Activated CD8-positive, alpha-beta T cell treated with anti-CD3 and anti-CD28 coated beads, Interleukin-2, amount 10 ng/mL, durations not matched to agents 7 days and 5 days (primary cell): ENCODE measurements at places on chromosomes 5 and 9. TPM values are rescaled to one million over a fixed set of nuclear protein-coding genes. Genes with fewer than 3 reads are reported as not detected.

SLC36A2 gene
- total RNA-seq, result not detected

- H3K36me3 ChIP-seq, result no peaks in the 10 kb centered on the region
- H3K4me1 ChIP-seq, result peaks cover 15% of the 10 kb centered on the region
- DNase-seq, result no peak
- H3K4me3 ChIP-seq, result peak overlapping the region; percentile 67
- H3K27ac ChIP-seq, result no peak overlapping the region
- peaks cover 19% of the 10 kb centered on the region for H3K27me3 ChIP-seq
Measured at GRCh38 chr5:126595486-126596083, 566 bp upstream of the ALDH7A1 start.

DNA sequence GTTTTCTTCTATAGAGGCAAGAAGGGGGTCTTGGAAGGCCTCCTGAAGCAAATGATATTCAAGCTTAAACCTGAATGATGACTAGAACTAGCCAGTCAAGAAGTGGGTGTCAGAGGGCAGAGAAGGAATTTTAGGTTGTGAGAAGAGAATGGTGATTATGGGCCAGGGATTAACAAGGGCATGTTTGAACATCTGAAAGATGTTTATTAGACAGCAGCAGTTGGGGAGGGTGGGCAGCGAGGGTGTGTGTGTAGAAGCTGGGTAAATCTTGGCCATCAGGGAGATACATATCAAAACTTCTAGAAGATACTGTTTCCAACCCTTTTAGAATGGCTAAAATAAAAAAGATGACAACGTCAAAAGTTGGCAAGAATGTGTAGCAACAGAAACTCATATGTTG lies 54.5 kb downstream of the MAN2A1 start:
- H3K27ac ChIP-seq, result no peak overlapping the region
- H3K4me1 ChIP-seq, result peaks cover 17% of the 10 kb centered on the region
- no peak overlapping the region for H3K4me3 ChIP-seq

DNA sequence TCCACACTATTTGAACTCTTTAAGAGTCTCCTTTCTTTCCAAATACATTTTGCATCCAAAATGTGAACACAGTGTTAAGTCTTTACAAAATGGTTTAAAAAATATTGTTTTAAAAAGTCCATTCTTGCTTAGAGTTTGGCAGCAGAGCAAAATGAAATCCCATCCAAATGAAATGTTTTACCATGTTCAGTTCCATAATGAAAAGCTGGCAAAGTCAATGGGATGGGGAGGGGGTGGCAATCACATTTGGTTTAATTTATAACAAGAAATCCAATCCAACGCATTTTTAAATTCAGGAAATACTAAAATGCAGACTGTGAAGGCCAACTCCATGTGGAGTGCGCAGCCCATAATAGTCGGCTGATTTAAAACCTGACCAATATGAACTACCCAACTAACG lies 39.4 kb downstream of the MRPL36 start:
- DNase-seq, result no peak
- no peak overlapping the region for H3K27ac ChIP-seq
- H3K36me3 ChIP-seq, result no peaks in the 10 kb centered on the region
- H3K27me3 ChIP-seq, result peaks cover 4% of the 10 kb centered on the region
- H3K4me3 ChIP-seq, result no peak overlapping the region

DNA sequence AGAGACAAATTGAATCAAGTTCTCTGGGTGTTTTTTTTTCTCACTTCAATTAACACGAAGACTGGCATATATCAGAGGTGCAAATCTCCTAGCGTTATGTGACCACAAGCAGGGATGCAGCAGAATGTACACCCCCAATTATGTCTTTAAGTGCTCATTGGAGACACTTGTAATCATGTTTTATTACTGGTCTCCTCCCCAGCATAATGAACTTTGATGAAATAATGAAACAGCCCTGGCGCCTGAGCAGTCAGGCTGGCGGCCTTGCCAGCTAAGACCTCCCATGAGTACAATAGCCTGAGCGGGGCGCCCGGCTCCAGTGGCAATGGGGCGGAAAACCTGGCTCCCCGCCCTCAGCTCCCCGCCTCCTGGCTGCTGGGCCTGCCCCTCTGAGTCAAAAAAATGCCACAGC lies 209.4 kb upstream of the MSX2 start:
- H3K27ac ChIP-seq, result no peak overlapping the region
- peaks cover 2% of the 10 kb centered on the region for H3K27me3 ChIP-seq
- no peak for DNase-seq

- H3K27me3 ChIP-seq, result peaks cover 3% of the 10 kb centered on the region
- H3K36me3 ChIP-seq, result no peaks in the 10 kb centered on the region
- H3K4me1 ChIP-seq, result peaks cover 11% of the 10 kb centered on the region
- DNase-seq, result no peak
- H3K4me3 ChIP-seq, result no peak overlapping the region
Measured at GRCh38 chr9:38671748-38672147, 48.2 kb downstream of the FAM240B start.

- DNase-seq, result no peak
- H3K27ac ChIP-seq, result no peak overlapping the region
- no peaks in the 10 kb centered on the region for H3K4me1 ChIP-seq
- H3K27me3 ChIP-seq, result no peaks in the 10 kb centered on the region
- no peak overlapping the region for H3K4me3 ChIP-seq
- H3K36me3 ChIP-seq, result no peaks in the 10 kb centered on the region
Measured at GRCh38 chr5:145464171-145464570, 371.0 kb downstream of the PRELID2 start.

GRCh38 chr9:134681061-134681661 lies 39.6 kb downstream of the COL5A1 start:
- no peaks in the 10 kb centered on the region for H3K36me3 ChIP-seq
- H3K27ac ChIP-seq, result no peak overlapping the region
- no peaks in the 10 kb centered on the region for H3K27me3 ChIP-seq
- DNase-seq, result no peak
- H3K4me1 ChIP-seq, result no peaks in the 10 kb centered on the region
- no peak overlapping the region for H3K4me3 ChIP-seq
